ENCODE measurements at places on chromosomes 11 and 22.

DNA sequence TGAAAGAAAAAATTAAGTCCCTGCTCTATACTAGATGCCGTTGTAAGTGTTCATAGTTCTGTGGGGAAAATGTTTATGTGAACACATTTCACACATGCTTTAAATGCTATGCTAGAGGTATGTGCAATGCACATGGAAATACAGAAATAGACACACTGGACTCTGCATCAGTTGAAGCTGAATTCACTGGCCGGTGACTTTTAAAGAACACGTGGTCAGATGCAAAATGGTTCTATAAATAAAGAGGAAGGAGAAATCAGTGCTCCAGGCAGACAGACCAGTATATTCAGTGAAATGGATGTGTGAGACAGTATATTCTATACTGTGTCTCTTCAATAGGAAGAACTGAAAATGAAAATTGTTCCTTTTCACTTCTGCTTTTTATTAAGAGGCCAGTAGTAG lies 29.9 kb downstream of the TRPC6 start:
- no peak for DNase-seq

- DNase-seq = no peak
Measured at GRCh38 chr22:35292786-35293185, 6.9 kb upstream of the TOM1 start.

DNA sequence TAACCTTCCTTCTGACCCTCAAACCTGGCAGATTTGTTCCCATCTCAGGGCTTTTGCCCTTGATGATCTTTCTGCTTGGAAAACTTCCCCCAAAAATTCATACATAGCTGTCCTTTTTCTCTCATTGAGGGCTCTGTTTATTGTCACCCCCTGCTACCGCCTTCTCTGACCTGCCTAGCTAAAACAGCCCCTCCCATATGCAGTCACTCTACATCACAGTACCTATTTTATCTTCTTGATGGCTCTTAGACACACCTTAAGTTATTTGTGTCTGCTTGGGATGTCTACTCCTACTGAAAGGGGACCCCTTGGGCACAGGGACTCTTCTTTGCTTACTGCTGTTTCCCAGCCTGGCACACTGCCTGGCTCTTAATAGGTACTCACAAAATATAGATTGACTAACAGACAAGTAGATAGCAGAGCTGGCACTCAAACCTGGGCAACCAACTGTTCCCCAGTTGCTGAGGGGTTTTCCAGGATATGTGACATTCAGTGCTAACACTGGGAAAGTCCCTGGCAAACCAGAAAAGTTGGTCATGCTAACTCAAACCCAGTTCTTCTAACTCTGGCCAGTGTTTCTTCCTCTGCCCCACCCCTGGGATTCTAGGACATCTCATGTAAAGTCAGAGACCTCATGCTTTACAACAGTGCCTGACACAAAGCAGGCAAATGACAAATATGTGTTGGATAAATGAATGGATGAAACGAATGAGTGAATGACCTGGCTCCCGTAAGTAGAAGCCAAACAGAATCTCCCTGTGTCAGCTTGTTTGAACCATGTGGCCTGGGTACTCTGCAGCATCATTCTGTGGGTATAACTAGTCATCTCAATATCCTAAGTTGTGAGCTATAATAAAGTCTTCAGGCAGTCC lies 19.8 kb upstream of the FJX1 start:
- DNase-seq = peak; percentile 51

DNA sequence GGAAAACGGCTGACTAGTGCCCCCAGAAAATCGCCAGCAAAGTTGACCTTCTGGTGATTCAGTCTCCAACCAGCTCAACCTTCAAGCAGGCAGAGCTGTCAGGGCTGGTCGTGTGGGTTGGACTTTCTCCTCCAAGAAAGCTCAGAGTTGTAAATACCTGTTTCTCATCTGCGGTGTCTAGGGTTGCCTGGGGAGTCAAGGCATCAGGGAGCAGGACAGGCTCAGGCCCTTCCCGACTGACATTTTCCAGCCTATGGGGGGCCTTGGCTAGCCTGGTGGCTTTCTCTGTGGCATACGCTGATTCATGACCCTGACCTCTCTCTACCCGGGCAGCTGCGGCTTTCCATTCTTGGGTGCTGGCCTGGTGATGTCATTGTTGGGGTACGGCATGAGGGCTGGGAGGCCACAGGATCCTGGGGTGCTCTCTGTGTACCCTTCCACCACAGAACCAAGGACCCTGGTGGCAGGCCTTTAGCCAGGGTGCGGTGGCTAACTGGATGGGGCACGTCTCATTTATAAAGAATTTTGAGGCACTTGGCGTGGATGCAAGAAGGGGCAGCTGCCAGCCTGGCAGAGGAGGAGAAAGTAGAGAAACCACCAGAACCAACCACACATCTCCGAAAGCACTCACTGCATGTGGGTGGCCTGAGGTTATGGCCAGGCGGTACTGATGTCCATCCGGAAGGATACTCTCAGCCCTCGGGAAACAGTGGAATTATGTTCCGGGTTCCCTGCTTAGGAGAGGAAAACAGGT lies 64.9 kb downstream of the BCR start:
- DNase-seq = peak; percentile 18

GRCh38 chr11:78835646-78836045 lies 261.0 kb upstream of the NARS2 start:
- no peak for DNase-seq

GRCh38 chr11:105103336-105103735 lies 36.2 kb downstream of the CARD18 start:
- DNase-seq = no peak

- DNase-seq = no peak
Measured at GRCh38 chr22:32203181-32204039, 1.5 kb downstream of the RFPL2 start.

GRCh38 chr11:28571371-28571770 lies 463.2 kb downstream of the METTL15 start:
- DNase-seq = no peak

- no peak for DNase-seq
Measured at GRCh38 chr11:72217841-72218240, 1.2 kb downstream of the FOLR2 start.

DNA sequence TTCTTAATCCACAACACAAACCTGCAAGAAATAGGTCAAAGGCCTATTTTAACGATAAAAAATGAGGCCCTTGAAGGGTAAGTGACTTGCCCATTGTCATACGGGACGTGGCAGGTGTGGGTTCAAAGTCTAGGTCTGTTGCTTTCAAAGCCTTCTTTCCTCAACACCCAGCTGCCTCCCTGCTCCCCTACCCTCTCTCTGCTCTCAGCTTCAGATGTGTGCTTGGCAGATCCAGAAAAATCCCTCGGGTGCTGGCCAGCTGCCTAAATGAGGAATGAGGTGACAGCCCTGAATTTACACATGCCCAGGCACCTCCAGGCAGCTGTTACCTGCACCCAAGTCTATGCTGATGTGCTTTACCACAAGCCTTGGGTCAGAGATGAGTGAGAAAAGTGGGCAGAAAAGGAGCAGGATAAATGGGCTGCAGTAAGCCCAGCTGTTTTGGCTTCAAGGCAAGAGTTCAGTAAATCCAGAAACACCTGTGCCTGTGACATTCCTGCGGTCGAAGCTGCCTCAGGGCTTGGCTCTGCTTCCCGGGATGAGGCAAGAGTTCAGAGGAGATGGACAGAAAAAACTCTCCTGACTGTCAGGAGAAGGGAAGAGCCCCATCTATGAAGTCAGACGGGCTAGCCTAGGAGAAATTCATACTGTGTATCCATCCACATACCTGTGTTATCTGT lies 49.9 kb upstream of the LDLRAD3 start:
- no peak for DNase-seq
